ENCODE measurements at places on chromosomes 16 and 17.

- peak; percentile 62 for DNase-seq
Observed at GRCh38 chr17:17739388-17740066, 58.3 kb downstream of the RAI1 start.

DNA sequence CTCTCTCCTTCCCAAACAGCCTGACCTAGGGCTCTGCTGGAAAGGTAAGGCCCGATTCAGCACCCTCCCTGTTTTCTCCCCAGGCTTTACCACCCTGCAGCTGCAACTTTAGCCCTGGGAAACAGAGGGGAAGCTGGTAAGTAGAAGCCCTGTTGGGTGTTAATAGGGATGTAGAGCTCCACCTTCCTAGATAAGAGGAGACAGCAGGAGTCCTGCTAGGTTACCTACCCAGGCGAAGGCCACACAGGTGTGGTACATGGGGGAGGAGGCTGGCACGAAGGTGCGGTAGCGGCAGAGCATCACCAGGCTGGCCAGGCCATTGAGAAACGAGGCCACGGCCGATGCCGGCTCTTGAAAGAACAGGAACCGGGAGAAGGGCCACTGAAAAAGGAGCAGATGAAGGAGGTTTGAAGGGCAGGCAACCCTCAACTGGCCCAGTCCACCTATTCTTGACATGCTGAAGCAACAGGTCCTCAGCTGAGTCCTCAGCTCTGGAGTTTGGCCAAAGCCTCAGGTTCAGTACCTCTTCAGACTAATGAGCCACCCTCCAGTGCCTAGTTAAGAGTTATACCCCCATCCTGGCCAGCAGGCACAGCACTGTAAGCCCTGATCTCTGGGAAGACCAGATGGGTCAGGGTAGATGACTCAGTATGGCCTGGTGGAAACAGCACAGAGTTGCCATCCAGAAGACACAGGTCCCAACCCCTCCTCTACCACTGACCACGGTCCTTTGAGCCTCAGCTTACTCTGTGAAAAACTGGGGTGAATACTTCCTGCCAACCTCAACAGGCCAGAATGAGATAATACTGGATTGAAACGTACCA lies 3.3 kb downstream of the PGAP3 start:
- DNase-seq = no peak

DNA sequence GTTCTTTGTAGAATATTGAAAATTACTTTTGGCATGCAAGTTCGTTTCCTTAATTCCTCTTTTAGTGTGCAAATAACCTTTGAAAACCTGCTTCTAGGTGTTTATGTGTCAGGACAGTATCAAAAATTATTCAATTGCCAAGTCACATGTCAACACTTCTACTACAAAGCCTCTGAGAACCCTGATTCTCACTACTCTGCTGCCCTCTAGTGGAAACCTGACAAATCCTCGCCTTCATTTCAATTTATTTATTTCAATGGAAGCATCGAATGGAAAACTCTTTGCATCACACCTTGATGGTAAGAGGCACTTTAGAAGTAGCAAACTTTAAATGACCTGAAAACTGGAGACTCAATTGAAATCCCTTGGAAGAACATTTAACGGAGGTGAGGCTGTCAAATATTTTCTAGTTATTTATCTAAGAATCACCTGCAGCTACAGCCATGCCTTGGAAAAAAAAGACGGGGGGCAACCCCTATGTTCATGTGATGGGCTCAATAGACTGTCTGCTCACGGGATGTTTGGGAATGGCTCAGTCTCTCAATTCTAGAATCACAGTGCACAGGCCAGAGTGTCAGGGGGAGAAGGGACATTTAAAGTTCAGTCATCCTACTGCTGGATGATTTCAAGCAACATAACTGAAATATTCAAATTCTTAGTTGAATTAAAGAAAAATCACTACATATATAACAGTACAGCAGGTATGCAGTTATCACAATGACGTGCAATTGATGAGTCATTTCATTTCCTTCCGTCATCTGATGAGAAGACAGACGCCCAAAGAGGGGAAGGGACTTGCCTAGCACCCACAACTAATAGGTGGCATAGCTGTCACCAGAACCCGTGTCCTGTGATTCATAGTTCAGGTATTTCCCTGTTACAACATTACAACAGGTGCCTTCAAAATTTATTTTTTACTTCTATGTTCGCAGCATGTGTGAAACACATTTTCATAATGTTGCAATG lies 563.9 kb downstream of the TOX3 start:
- DNase-seq = no peak

DNA sequence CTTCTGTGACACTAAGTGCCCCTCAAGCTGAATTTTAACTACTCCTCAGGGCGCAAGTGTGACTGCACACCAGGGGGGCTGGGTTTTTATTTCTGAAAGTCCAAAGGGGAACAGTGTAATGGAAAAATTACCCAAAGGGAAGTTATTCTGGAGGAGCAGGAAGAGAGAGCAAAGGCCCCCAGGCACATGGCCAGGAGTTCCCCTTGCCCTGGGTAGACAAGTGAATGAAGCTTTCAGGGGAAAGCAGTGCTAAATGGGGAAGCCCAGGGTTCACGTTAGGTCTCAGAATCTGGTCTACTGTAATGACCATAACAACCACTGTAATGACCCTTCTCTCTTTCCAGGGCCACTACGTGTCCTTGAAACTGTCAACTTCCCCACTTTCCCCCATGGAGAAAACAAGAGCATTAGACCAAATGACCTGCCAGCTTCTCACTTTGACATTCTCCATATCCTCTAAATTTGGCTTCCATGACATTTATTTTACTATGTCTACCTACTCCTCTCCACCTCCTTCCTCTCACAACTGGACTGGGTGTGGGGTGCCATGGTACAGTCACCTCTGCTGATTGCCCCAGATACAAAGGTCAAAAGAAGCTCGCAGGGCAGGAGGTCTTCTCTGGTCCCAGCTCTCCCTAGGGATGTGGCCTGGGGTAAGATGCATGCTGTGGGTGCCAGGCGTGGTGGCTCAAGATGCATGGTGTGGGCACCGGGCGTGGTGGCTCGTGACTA lies 34.1 kb upstream of the MMP2 start:
- no peak for DNase-seq

DNA sequence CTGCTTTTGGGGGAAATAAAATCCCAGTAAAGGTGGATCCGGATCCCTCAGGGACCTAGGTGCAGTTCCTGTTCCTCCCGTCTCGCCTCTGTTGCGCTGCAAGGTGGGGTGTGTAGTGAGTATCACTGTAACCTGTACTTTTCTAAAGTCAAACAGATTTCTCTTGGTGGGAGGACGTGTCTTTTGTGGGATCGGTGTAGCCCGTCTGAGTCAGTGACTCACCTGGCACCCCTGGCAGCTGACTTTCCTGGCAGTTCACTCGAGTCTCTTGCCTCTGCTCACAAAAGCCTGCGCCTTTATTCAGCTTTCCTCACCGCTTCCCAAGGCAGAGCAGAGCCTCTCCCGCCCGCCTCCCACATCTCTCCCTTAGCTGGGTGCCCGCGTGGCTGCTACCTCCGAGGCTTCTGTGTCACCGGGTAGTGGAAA lies 85.7 kb downstream of the CMIP start:
- no peak for DNase-seq

DNA sequence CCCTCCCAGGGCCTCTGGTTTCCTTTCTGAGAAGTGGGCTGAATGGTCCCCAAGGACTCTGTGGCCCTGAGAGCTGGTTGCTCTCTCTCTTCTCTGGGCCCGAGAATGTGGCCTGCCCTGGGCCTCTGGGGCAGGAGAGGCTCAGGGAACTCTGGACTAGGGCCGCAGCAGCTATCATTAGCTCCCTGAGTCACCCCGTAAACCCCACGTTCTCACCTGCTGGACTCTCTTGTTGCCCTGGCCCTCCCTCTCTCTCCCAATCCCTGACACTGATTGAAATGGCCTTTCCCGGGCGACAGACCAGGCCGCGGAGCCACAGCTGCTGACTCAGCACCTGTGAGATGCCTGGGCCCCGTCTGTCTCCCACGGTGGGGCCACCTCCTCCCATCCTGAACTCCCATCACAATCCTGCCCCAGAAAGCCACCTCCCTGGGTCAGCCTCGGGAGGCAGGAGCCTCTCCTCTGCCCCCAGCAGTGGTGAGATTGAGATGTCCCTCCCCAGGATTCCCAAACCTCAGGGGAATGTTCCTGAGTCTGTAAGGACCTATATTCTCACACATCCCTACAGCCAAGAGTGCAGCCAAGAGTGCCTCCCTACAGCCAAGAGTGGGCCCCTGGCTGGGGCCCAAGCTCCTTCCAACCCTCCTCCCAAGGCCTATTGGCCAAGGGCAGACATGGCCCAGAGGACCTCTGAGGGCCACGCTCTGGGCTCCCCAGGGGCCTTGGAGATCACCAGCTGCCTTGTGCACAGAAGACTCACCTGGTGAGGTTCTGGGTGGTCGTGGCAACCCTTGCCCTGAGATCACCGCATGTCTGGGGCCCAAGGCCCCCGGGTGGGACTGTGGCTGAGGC lies 470 bp downstream of the TRPV3 start:
- no peak for DNase-seq

DNA sequence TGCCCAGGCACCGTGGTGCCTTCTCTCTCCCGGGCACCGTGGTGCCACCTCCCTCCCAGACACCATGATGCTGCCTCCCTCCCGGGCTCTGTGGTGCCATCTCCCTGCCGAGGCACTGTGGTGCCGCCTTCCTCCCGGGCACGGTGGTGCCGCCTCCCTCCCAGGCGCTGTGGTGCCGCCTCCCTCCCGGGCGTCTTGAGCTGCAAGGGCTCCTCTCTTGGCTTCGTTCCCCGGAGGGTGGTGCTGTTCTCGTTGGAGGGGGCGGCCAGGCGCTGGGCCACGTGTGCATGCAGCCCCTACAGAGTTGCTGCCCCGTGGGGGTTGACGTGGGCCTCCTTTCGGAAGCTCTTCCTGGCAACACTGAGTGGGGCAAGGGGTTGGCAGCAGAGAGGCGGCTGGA lies 8.2 kb downstream of the CENPX start:
- peak; percentile 43 for DNase-seq

- DNase-seq = no peak
Observed at GRCh38 chr16:3042376-3042775, 4.0 kb upstream of the MMP25 start.

- no peak for DNase-seq
Observed at GRCh38 chr17:33096161-33096560, 104.5 kb downstream of the SPACA3 start.

GRCh38 chr16:12256921-12257320 lies 280.4 kb downstream of the SNX29 start:
- no peak for DNase-seq

DNA sequence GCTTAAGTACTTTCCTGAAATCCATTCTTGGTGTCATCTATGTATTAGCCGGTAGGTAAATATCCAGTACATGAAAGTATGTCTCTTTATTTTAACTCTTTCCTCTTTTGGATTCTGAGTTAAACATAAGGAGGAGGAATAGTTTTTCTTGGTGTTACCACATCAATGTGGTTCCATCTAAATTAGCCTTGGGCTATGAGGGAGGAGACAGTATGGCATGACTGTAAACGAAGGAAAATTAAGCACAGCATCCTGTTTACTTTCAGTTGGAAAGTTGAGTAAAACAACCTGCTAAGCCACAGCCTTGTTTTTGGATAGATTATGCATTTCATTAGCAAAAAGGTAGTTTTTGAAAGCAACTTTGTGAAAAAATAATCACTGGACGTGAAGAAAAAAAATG lies 693.0 kb upstream of the SOX9 start:
- DNase-seq = no peak

- DNase-seq = no peak
Observed at GRCh38 chr17:31572341-31572740, 180.9 kb downstream of the RAB11FIP4 start.

GRCh38 chr17:76370261-76370993 lies 14.0 kb upstream of the SPHK1 start:
- DNase-seq = peak; percentile 28

GRCh38 chr16:3088925-3089716 lies 10.0 kb downstream of the ZSCAN10 start:
- DNase-seq = no peak

DNA sequence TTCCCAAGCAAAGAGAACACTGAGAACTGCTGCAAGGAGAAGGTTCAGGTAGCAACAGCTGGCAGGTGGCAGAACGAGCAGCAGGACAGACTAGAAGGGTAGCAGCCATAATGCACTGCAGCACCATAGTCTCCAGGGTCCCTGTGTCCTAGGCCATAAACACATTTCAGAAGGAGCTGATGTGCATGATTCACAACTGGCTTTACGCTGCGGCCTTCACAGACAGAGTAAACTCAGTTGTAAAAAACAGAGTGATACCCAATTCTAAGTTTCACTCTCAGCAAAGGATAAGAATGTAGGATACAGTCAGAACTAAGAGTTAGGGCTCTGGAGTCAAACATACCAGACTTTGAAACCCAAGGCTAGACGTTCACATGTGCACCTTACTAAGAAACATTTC lies 24.4 kb downstream of the ARHGAP17 start:
- DNase-seq = no peak

DNA sequence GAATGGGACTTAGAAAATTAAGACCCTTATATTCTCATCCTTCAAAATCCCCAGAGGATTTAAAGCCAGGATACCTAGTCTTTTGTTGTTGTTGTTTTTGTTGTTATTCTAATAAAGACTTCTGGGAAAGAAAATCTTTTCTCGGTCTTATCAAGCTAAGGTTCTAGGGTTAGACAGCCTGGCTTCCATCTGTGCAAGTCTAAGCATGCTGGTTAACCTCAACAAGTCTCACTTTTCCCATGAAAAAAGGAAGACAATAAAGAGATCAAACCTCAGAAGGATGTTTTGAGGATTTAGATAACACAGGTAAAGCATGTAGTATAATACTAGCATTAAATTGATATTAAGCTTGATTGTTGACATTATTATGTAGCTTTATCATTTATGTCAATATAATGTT lies 486.4 kb upstream of the SOX9 start:
- no peak for DNase-seq

- peak; percentile 6 for DNase-seq
Observed at GRCh38 chr16:1713933-1714332, 7.9 kb downstream of the MAPK8IP3 start.

GRCh38 chr16:56812884-56813283 lies 52.1 kb upstream of the SLC12A3 start:
- DNase-seq = no peak

GRCh38 chr17:65690626-65691310 lies 129.3 kb upstream of the AXIN2 start:
- DNase-seq = no peak

DNA sequence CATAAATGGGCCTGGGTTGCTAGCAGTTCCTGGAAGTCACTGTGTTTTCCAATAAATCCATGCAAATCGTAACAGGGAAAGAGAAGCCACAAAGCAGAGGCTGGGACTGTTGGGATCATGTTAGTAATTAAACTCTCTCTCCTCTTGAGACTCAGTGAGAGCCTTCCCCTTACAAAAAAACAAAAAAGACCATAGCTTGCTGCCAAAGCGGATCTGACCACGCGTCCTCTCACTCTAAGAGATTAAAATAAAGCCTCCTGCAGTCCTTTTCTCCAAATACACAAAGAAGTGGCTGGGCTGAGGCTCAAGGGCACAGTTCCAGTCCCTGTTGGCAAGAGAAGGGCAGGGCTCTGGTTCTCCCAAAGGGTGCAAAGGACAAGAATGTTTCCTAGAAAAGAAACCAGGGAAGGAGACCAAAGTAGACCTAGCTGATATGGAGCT lies 38.5 kb downstream of the PIGL start:
- DNase-seq = peak; percentile 36

Data from amygdala (tissue), 56 donors.